Head of caudate nucleus (tissue), 42 donors: ENCODE measurements at places on chromosomes 12 and 14.

DNA sequence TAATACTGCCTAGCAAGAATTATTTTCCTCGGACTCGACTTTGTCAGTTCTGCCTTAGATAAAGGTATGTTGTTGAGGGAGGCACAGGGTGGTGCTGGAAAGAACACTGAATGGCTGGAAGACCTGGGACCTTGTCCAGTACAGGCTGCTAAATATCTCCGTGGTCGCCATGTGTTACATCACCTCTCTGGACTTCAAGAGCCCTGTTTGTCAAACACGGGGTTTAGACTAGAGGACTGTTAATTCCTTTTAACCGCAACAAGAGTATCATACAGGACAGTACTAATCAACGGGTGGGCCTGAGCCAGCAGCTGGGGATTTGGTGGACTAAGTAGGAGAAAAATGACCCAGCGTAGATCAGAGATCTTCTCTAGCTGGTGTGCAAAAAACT lies 476.3 kb downstream of the LRIG3 start:
- DNase-seq, result no peak

DNA sequence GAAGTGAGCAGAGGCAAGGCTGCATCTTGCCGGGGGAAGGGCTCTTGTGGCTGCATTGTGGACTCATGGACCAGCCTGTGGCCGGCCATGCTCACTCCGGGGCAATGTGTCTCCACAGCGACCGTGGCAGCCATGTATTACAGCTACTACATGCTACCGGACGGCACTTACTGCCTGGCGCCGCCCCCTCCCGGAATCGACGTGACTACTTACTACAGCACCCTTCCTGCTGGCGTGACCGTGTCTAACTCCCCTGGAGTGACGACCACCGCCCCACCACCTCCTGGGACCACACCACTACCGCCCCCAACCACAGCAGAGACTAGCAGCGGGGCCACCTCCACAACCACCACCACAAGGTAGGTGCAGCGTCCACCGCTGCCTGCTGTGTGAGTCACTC lies 42.1 kb downstream of the SFSWAP start:
- DNase-seq, result no peak

- DNase-seq, result no peak
Measured at GRCh38 chr12:6604259-6605029, 2.7 kb downstream of the CHD4 start.

GRCh38 chr14:24911324-24912109 lies 138.4 kb downstream of the STXBP6 start:
- DNase-seq, result no peak

- DNase-seq, result no peak
Measured at GRCh38 chr12:64080319-64081007, 141.6 kb downstream of the KICS2 start.

DNA sequence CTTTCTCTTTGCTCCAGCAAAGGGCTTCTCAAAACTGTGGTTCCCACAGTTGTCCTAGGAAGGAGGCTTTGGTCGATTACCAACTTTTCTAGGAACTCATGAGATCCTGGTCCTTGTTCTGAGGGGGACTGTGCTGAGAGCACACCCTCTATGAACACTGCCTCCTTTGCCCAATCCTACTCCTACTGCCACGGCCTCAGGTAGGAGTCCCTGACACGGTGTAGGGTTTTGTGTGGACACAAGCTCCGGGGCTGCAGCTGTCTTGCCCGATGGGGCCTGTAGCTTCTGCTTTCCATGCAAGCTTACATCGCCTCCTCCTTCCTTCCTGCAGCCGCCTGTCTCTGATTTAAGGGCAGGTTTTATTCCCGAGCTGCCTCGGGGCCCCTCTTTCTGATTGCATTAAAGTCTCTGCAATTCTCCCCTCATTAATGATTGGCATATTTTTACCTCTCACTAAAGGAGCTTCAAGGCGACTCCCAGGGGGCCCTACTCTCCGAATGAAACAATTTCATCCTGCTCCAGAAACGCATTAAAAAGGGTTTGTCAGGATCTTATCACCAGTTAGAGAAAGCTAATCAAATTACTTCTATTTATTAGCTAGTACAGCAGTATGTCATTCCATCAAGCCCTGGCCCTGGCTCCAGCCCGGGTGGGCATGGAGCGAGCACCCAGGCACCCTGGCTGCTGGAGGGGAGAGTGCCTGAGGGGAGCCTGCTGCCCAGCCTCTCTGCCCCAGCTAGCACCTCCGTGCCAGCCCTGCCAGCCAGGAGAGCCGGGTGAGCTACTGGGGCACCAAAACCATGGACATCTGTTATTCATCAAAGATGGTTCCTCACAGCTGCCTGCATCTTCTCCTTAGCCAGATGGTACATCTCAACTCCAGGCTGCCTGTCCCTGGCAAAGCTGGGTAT lies 38.0 kb upstream of the ESRRB start:
- peak; percentile 53 for DNase-seq

- peak; percentile 16 for DNase-seq
Measured at GRCh38 chr12:3218228-3219171, 141.3 kb downstream of the TSPAN9 start.

DNA sequence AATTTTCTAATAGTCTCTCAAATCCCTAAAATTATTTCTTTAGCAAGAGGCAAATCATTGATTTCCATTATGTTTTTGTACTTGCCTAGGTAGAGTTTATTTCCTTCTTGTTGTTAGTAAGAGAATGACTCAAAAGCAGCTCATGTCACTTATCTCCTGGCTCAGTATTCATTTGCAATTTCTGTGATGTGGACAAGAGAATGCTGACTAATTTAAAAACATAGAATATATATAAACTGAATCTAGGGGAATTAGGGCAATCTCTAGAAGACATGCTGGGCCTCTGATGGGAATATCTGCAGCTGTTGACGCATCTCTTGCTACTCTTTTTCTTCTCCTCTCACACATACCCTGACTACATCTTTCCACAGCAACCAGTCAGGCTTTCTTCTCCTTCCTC lies 130.8 kb upstream of the PRKD1 start:
- no peak for DNase-seq

- no peak for DNase-seq
Measured at GRCh38 chr12:3921151-3921471, 47.9 kb upstream of the PARP11 start.

- DNase-seq, result peak; percentile 64
Measured at GRCh38 chr12:76470028-76470939, 89.3 kb downstream of the OSBPL8 start.

DNA sequence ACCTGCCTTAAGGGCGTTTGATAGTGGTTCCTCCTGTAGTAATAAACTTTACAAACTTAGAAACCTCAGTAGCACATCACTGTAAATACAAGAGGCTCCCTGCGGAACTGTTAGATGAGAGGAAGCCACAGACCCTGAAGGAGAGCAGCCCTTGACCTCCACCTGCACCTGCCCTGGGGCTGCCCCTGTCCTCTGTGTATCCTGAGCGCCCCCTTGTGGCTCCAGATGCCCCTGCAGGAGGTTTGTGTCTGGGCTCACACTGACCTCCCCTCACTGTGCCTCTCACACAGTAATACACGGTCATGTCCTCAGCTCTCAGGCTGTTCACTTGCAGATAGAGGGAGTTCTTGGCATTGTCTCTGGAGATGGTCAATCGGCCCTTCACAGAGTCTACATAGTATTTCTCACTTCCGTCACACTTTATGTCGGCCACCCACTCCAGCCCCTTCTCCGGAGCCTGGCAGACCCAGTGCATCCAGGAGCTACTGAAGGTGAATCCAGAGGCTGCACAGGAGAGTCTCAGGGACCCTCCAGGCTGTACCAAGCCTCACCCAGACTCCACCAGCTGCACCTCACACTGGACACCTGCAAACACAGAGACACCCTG lies 1059.8 kb downstream of the TMEM121 start:
- DNase-seq, result no peak

DNA sequence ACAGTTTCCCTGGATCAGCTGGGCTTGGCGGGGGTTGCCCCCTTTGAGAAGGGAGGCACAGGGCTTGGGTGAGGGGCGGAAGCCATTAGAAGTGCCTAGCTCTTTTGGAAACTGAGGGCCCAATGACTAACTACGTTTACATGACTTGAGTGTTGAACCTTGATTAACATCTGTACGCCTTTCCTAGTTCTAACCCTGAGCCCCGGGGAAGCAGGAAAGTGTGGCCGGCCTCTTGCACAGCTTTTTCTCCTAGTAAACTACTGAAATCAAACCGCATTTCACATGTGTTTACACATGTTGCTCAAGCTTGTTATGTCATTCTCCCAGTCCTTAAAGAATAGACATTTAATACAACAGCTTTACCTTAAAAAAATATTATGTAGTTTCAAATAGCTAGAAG lies 1356.4 kb upstream of the TMEM132C start:
- no peak for DNase-seq

DNA sequence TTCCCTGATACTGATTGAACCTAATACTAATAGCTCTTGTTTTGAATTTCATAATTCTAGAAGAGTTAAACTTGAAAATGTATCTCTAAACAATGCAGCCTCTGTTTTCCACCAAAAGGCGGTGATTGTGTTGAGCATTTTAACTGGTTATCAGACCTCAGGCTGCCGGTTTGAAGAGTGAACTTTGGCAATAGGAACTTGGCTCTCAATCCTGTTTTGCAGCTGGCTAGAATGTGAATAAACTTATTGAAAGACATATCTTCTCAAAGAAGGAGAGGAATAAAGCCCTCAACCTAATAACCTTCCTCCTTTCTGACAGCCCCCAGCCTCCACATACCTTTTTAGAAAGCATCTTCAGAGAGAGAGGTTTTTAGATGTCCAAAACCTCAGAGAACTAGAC lies 105.4 kb downstream of the SRGAP1 start:
- DNase-seq, result peak; percentile 32

GRCh38 chr12:120639771-120640721 lies at the start of gene CABP1:
Gene CABP1 (plus strand): TSS chr12:120640626. CDS start chr12:120640686, 60 bp downstream.
- peak; percentile 31 for DNase-seq

DNA sequence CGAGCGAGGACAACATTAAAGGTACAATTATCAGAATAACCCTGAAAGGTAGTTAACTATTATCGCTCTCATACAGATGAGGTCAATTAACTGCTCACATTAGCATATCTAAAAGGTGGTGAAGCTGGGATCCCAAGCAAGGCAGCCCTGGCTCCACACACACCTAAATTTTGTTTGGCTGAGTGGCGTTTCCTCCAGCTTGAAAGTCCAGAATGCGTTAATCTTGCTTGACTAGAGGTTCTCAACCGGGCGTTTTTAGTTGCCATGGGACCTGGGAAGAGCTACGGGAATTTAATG lies 531 bp downstream of the DLGAP5 start:
- no peak for DNase-seq

- DNase-seq, result no peak
Measured at GRCh38 chr12:3453990-3454680, 36.9 kb upstream of the PRMT8 start.

- DNase-seq, result no peak
Measured at GRCh38 chr12:452667-453210, 7.0 kb upstream of the B4GALNT3 start.

GRCh38 chr14:67738740-67739504 lies 37.2 kb downstream of the RDH12 start:
- DNase-seq, result peak; percentile 82

DNA sequence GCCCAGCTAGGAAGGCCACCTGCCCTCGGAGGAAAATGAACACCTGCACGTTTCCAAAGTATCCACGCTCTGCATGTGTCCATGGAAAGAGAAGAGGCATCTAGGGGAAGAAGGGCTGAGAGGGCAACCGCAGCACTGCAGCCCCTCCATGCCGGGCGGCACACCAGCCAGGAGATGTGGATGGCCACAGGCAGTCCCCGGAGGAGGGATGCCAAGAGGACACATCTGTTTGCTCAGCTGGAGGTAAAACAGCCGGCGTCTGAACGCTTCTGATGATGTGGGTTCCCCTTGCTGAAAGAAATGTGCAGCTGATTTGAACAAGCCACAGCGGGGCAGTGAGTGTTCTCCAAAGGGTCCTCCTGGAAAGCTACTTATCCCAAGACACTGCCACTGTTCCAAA lies 34.0 kb downstream of the CHGA start:
- DNase-seq, result no peak

DNA sequence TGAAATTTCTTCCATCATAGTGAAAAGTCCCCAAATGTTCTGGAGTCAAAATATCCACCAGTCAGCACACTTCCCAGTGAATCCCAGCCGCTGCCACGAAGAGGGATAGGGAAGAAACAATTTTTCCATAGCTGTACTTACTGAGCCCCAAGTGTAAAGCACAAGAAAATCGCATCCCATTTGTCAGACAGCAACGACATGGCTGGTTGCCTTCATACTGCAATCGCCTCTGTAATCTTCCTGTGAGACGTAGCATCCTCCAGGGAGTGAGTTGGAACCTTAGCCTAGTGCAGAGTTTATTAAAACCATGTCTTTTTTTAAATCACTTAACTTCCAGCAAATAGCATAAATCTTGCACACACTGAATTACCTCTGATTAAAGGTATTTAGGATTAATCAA lies 56.8 kb downstream of the GNG2 start:
- no peak for DNase-seq

DNA sequence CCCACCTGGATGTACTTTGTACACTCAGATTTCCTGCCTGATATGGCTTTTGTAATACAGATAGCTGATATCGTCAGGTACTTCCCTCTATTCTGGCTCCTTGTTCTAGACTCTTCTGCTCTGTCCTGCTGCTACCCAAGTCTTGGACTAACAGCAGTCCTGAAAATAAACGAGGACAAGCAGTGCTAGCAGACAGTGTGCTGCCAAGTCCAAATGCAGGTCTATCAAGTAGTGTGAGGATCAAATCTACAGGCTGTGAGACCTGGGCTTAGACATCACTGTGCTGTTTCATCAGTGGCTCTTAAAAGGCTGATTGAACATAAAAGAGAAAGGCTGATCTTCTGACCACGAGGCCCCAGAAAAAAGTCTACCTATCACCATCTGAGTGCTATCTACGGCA lies 418.1 kb downstream of the APAF1 start:
- no peak for DNase-seq

GRCh38 chr12:87815771-87816585 lies 213.2 kb downstream of the C12orf50 start:
- no peak for DNase-seq

DNA sequence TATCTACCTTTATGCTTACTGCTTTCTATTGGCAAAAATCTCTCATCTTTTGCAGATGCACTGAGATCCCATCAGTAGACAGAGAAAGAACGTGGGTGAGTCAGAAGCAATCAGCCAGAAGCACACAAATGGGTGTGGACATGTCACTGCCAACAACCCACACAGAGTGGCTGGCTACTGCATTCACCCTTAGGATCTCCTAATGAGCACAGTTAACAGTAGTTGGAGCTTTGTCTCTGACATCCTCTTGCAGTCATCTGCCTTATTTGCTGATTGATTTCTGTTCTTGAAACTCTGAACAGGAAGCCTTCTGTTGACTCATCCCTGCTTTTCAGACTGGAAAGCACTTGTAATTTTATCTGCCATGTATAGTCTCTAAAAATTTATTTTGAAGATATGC lies 117.2 kb downstream of the RGS6 start:
- no peak for DNase-seq

DNA sequence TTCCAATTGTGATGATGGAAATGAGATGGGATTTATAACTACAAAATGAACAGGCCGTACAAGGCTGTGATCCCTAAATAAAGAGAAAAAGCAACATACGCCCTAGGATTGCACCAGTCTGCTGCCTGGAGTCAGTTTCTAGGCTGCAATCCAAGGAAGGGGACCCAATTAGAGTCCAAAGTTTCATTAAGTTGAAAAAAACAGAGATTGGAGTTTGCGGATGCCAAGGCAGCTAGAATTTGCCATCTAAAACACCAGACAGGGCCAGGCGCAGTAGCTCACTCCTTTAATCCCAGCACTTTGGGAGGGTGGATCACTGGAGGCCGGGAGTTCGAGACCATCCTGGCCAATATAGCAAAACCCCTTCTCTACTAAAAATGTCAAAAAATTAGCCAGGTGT lies 661.0 kb downstream of the RPS29 start:
- peak; percentile 16 for DNase-seq
